A549 treated with RU486 at 1 μM for 4 hours (cell line): ENCODE measurements at places on chromosomes 6 and 20. TPM values are rescaled to one million over a fixed set of nuclear protein-coding genes. Genes with fewer than 3 reads are reported as not detected.

OPRM1 gene
- not detected in 5 replicates for total RNA-seq

OR2J1 gene
- not detected in 5 replicates for total RNA-seq

PDYN gene
- 0.06 TPM in 1 of 5 replicates, not detected in the others for total RNA-seq

TAB2 gene
- total RNA-seq: 14.7 to 31.1 TPM (median 24.1 TPM) in 5 replicates

TBX18 gene
- total RNA-seq: 12.7 to 21.0 TPM (median 15.1 TPM) in 5 replicates

HLA-DRB5 gene
- not detected in 5 replicates for total RNA-seq

FUT9 gene
- total RNA-seq: not detected in 5 replicates

CFAP61 gene
- 0.16 to 0.92 TPM (median 0.47 TPM) in 4 of 5 replicates, not detected in the other for total RNA-seq

SLC13A3 gene
- 0.03 to 0.13 TPM (median 0.06 TPM) in 3 of 5 replicates, not detected in the others for total RNA-seq

KIF3B gene
- total RNA-seq: 22.5 to 27.3 TPM (median 25.6 TPM) in 5 replicates

HCRTR2 gene
- total RNA-seq: not detected in 5 replicates

ZSCAN26 gene
- 4.4 to 7.3 TPM (median 5.3 TPM) in 5 replicates for total RNA-seq

FRMD1 gene
- 0.01 to 0.12 TPM (median 0.06 TPM) in 3 of 5 replicates, not detected in the others for total RNA-seq
